ENCODE measurements at places on chromosomes 1 and 21.
A peak's percentile ranks its signal among the peaks of the same experiment; 100 is the strongest.

DNA sequence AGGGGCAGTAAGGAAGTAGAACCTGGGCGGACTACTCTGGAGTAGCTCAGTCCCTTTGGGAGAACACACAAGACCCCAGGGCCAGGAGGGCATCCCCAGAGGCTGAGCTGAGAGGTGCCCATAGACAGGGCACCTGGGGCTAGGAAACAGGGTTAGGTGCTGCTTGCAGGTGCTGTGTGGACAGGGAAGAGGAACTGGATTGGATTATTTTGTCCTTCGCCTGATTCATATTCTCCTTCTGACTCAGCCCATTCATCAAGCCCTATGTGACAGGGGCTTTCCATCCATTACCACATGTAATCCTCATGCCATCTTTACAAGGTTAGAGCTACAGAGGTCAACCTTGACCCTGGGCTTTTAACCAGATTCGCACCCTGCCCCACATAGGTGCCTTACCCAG lies 183.9 kb downstream of the C1orf94 start:
- no peak for DNase-seq

GRCh38 chr1:64884261-64885040 lies 81.9 kb downstream of the JAK1 start:
- no peak for DNase-seq

DNA sequence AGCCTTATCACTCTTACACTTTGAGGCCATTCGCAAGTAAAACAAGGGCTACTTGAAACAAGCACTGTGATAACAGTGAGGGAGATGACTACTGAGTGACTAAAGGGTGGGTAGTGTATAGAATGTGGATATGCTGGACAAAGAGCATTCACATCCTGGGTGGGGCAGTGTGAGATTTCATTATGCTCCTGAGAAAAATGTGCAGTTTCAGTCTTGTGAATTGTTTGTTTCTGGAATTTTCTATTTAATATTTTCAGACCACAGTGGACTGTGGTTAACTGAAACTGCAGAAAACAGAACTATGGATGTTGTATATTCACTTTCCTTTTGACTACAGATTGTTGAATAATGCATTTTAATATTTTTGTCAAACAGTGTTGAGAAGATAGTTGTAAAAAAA lies 25.1 kb upstream of the B3GALT2 start:
- DNase-seq = peak; percentile 56

DNA sequence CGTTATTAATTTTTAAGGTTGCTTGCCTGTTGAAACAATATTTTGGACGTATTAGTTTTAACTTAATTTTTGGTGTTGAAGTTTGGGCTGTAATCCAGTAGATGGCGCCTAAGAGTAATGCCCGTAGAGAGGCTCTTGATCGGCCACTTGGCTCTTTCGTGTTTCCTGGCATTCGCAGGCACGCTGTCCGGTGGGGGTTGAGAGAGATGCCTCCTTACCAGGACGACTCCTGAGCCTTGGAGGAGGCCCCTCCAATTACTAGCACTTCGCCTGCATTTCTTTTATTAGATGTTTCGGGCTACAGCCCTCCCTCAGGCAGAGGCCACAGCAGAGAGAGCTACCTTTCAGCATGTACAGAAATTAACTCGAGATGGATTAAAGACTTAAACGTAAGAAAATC lies 12.0 kb downstream of the OR2M4 start:
- DNase-seq = no peak

GRCh38 chr1:232593717-232594502 lies 36.0 kb downstream of the SIPA1L2 start:
- DNase-seq = no peak

DNA sequence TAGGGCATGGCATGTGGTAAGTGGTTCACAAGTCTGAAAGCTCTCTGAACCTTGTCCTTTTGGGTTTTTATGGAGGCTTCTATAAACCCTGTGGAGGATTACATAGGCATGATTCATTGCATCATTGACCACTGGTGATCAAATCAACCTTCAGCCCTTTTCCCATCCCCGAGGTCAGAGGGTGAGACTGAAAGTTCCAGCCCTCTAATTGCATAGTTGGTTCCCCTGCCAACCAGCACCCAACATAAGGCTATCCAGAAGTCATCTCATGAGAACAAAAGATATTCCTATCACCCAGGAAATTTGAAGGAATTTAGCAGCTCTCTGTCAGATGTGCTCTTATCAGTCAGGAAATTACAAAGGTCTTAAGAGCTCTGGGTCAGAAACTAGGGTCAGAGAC lies 89.5 kb upstream of the ARTN start:
- peak; percentile 70 for DNase-seq

DNA sequence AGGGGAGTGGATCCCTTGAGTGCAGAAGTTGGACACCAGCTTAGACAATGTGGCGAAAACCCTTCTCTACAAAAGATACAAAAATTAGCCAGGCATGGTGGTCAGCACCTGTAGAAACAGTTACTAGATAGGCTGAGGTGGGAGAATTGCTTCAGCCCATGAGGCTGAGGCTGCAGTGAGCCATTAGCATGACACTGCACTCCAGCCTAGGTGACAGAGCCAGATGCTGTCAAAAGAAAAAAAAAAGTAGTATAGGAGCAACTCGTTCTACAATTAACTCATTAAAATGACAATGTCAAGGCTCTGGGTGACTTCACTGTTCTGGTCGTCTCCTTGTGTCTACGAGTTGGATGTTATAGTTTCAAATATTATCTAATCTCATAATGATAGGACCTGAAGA lies 370.6 kb upstream of the NCAM2 start:
- DNase-seq = no peak

Measured in large intestine (tissue), 12 donors.